ENCODE measurements at places on chromosomes 3 and 15.

DNA sequence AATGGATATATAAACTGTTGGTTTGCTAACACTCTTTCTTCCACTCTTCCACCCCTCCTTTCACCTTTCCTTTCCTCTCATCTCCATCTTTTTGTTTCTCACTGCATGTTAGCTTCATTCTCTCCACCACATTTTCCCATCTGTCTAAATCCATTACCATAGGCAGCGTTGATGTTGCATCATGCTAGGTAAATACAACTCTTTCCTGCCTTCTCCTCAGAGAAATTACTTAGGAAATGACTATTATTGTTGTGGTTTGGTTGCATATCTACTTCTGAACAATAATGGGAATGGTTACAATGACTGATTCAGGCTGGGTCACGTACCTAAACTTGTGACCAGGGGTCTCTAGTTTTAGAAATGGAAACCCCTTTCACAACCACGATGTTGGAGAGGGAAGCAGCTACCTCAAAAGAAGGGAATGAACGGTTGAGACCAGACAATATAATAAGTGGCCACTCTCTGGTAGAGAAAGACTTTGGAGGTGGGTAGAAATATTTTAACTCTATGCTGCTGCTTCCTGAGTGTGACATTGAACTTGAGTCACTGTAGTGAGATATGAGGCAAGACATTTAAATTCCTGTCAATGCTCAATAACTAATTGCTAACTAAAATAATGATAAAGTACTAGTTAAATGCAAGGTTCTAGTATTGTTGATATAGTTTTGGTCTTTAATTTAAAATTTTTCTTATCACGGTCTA lies 314.1 kb upstream of the TGFBR2 start:
- no peak for DNase-seq

DNA sequence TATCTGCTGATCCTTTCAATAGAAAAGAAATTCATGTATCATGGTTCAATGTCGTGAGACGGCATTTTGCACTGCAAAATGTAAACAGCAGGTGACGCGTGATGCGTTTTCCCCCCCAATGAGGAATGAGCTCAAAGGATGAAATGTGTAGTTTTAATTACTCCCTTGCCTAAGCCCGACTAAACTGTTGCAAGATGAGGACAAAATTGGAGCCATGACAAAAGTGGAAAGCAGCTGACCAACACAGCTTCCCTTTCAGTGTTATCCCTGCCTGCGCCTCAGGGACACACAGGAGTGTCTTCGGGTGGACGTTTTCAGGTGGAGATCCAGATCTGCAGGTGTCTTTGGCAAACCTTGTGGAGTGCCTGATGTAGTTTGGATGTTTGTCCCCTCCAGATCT lies 92.0 kb downstream of the GABRG3 start:
- DNase-seq = no peak

GRCh38 chr3:170914690-170915089 lies 6.3 kb upstream of the EIF5A2 start:
- no peak for DNase-seq

- no peak for DNase-seq
Measured at GRCh38 chr3:145812391-145812790, 348.6 kb downstream of the PLOD2 start.

DNA sequence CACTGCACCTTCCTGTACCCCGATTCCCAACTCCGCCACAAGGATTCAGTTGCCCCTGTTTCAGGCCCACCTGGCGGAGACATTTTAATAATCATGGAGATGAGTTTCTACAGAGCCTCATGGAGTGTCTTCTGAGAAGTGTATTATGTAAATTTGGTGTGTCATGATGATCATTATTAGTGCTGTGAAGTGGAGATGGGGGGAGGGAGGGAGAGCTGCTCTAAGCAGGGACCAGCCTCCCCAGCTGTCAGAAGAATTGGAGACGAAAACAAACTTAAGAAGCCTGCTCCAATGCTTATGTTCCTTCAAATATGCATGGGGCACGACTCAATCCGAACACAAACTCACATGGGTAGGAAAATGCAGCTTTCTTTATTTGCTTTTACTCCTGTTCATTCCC lies 127.8 kb downstream of the EPHB1 start:
- DNase-seq = no peak

DNA sequence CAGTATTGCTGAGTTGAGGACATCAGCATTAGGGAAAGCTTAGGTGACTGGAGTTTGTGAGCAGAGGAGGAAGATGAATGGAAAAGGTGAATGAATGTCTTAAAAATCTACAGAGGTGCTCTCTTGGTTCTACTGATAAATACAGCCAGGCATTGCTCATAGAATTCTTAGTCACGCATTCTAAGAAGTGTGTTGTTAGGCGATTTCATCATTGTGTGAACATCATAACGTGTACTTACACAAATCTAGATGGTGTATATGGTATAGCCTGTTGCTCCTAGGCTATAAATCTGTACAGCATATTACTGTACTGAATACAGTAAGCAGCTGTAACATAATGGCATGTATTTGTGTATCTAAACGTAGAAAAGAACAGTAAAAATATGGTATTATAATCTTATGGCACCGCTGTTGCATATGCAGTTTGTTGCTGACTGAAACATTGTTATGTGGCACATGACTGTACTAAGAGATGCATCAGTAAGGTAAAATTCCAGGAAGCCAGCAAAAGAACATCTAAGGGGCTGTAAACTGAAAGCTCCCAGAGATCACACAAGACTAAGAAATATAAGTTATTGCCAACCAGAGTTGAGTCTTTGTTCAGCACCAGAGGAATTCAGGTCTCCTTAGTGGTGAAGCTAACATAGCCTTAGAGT lies 42.9 kb upstream of the ASB14 start:
- no peak for DNase-seq

- DNase-seq = no peak
Measured at GRCh38 chr3:188446766-188447165, 292.8 kb downstream of the LPP start.

- no peak for DNase-seq
Measured at GRCh38 chr15:49438962-49439631, 16.1 kb downstream of the FGF7 start.

GRCh38 chr3:42014921-42015533 lies 53.1 kb upstream of the ULK4 start:
- DNase-seq = no peak

DNA sequence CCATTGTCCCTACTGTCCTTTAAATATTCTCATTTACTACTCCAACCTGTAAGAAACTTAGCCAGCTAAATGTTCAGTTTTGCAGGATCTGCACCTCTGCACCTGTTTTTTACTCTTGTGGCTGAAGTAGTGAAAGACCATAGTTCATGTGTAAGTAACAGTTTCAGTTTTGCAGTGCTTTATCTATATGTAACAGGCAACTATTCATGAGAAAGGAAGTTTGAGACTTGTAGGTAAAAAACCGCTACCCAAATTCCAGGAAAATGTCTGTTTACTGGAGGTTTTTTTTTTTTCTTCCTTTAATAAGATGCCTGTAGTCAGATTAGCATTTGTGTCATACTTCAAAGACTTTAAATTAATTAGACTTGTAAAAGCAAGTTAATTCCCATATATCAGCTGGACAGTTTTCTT lies 25.4 kb upstream of the MBNL1 start:
- no peak for DNase-seq

DNA sequence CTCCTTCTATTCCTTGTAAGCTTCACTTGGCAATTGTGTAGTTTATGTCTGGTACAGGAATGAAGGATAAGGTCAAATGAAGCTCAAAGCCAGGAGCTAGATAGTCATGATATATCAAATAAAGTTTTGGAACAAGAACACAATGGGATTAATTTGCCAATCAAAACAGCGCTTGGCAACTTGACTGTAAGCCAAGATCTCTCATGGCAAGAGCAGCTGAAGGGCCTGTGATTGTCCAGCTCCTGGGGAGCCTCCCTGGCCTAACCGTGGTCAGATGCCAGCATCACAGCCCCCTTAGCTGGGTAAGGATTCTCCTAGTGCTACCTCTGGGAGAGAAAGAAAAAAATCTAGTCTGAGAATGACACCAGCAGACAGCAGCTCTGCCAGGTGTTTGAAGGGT lies 97.2 kb downstream of the LIPC start:
- no peak for DNase-seq

DNA sequence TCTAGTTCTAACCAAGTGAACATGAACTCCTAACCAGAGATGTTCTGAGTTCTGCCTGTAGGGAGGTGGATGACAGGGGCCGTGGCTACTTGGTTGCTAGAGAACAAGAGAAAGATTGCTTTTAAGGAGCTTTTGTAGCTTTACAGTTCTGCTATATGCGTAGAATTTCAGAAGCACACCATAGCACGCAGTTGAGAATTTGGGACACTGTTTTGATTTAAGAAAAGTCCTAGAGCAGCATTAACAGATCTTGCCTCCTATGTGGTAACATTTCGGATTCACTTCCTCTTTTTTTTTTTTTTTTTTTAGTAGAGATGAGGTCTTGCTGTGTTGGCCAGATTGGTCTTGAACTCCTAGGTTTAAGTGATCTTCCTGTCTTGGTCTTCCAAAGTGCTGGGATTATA lies 181.7 kb downstream of the TCF12 start:
- no peak for DNase-seq

DNA sequence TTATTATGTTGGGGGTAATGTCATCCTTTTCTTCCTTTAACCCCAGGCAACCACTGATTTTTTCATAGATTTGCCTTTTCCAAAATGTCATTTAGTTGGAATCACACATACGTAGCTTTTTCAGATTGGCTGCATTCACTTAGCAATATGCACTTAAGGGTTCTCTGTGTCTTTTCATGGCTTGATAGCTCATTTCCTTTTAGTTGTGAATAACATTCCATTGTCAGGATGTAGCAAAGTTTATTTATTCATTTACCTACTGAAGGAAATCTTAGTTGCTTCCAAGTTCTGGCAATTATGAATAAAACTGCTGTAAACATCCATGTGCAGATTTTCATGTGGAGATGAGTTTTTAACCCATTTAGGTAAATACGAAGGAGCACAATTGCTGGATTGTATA lies 125.4 kb downstream of the AGBL1 start:
- no peak for DNase-seq

DNA sequence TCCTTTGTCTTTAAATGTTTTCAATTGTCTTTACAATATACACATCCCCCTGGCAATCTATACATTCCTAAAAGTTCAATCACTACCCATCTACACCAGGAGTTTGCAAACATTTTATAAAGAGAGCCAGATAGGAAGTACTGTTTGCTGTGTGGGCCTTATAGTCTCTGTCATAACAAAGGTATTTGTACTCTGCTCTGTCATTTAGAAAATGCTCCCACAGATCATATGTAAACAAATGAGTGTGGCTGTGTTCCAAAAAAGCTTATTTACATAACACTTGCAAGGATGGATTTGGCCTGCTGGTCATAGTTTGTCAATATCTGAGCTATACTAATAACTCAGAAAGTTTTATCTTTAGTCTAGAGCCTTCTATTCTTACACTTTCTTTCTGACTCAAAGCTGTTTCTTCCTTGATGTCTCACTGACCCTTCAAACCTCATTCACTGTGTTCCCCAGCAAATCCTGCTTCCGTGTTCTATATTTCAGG lies 511.9 kb downstream of the GBE1 start:
- no peak for DNase-seq

DNA sequence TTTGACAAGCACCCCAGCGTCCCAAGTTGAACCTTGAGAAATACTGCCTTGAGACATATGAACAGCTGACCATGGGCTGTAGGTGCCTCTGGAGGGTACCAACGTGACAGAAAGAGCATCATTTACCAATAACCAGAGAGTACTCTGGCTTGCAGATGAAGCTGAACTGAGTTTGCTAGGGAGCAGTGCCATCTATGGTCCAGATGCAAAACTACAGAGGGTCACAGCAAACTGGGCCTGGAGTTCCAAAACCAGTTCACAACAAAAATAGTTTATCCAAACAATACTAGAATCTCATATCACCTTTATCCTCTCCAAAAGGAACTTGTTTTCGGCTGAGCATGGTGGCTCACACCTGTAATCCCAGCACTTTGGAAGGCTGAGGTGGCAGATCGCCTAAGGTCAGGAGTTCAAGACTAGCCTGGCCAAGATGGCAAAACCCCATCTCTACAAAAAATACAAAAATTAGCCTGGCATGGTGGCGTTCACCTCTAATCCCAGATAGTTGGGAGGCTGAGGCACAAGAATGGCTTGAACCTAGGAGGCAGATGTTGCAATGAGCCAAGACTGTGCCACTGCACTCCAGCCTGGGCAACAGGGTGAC lies 69.3 kb downstream of the CHAC1 start:
- peak; percentile 0 for DNase-seq

GRCh38 chr3:156615592-156616173 lies 58.7 kb upstream of the TIPARP start:
- no peak for DNase-seq

DNA sequence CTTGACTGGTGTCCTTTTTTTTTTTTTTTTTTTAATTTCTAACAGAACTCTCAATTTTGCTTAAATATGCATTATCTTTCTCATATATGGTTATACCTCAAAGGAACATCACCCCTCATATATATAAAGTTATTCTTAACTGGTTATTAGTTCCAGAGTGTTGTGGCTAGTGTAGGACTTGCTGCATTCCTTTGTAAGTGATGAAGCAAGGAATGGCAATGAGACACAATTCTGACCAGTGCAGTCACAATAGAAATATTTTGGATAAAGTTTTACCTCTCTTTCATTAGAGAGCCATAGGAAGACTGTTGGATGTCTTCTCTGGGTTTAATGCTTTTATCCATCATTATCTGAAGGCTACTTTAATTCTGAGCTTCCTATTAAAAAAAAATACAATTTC lies 75.5 kb upstream of the CBLB start:
- no peak for DNase-seq

- DNase-seq = no peak
Measured at GRCh38 chr15:88083811-88084760, 172.5 kb downstream of the NTRK3 start.

GRCh38 chr3:66279168-66279567 lies 58.4 kb downstream of the SLC25A26 start:
- DNase-seq = no peak

GRCh38 chr3:14552041-14552648 lies 12.0 kb upstream of the GRIP2 start:
- DNase-seq = no peak

DNA sequence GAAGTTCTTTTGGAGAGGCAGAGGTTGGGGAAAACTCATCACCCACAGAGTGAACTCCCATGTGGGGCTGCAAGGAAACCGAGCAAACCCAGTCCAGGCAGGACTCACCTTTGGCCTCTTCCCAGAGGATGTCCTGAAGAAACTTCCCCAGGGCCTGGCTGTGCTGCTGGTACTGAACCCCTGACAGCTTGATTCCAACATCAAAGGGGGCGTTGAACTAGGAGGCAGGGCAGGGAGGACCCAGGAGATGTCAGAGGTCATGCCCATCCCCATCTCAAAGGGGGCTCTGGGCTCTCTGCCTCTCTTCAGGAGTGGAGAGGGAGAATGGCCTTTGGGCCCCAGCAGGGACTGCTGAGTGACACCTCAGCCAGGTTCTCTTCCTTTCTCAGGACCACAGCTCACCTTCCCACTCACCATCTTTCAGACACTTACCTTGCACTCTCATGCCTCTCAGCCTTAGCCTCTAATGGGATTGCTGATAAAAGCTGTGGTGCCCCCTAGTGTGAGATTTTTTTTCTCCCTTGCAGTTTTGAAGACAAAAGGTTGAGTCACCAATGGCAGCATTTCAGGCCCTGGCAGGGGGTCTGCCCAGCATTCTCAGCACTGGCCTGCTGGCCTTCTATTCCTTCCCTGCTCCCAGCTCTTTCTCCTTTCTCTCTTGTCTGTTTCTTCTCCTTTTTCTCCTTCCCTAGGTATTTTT lies 6.0 kb downstream of the GHRL start:
- DNase-seq = no peak
